Activated CD8-positive, alpha-beta T cell treated with anti-CD3 and anti-CD28 coated beads for 36 hours (primary cell): ENCODE measurements at places on chromosomes 2 and 18. TPM values are rescaled to one million over a fixed set of nuclear protein-coding genes. Genes with fewer than 3 reads are reported as not detected.
A peak's percentile ranks its signal among the peaks of the same experiment; 100 is the strongest.

- no peak overlapping the region for H3K4me3 ChIP-seq
- H3K27ac ChIP-seq, result no peak overlapping the region
Observed at GRCh38 chr2:43007901-43008300, 215.5 kb upstream of the HAAO start.

- no peaks in the 10 kb centered on the region for H3K27me3 ChIP-seq
- peaks cover 1% of the 10 kb centered on the region for H3K36me3 ChIP-seq
- H3K4me3 ChIP-seq, result no peak overlapping the region
- no peak for DNase-seq
- no peak overlapping the region for H3K27ac ChIP-seq
Observed at GRCh38 chr2:42764901-42765300, 966 bp upstream of the OXER1 start.

GRCh38 chr2:144162652-144163051 lies 357.3 kb downstream of the ZEB2 start:
- peak; percentile 64 for DNase-seq

- no peaks in the 10 kb centered on the region for H3K27me3 ChIP-seq
- no peaks in the 10 kb centered on the region for H3K4me1 ChIP-seq
- no peaks in the 10 kb centered on the region for H3K36me3 ChIP-seq
Observed at GRCh38 chr18:66749030-66749429, 145.1 kb upstream of the CDH19 start.

DNA sequence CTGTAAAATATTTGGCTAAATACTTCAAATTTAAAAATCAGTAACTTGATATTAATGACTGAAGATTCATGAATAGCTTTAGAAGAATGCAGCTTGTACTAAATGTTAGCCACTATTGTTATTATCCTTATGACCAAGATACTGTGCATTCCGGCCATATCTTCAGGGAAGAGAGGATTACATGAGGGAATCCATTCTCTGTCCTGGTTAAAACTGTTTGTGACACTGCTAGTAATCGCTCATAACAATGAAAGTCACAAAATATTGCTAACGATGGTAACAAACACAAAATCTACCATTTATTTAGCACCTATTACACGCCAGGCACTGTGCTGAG lies 217.7 kb downstream of the PRKCE start:
- H3K36me3 ChIP-seq, result no peaks in the 10 kb centered on the region
- H3K27ac ChIP-seq, result no peak overlapping the region
- H3K4me1 ChIP-seq, result peaks cover 5% of the 10 kb centered on the region
- no peak overlapping the region for H3K4me3 ChIP-seq
- no peaks in the 10 kb centered on the region for H3K27me3 ChIP-seq
- no peak for DNase-seq

DNA sequence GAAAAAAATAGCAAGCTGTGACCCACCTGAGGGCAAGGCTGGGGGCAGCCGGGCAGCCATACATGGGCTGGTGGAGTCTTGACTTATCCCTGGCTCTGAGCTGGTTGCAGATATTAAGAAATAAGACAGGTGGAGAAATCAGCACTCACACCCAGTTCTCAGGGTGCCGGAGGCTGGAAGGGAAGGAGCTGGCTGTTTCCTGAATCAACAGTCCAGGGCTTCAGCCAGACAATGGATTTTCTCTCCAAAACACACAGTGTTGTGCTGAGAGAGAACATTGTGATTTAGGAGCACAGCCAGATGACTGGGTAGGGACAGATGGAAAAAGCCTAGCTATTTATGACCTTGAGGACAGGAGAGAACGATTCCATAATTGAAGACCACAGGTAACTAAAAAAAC lies 208.8 kb downstream of the LDLRAD4 start:
- no peak overlapping the region for H3K4me3 ChIP-seq
- H3K27me3 ChIP-seq, result no peaks in the 10 kb centered on the region
- peaks cover 25% of the 10 kb centered on the region for H3K4me1 ChIP-seq
- no peak overlapping the region for H3K27ac ChIP-seq

The LTBP1 gene
- 0.18 TPM for total RNA-seq

The LRRC30 gene
- not detected for total RNA-seq

The NPPC gene
- total RNA-seq, result 3.5 TPM

The E2F6 gene
- 10.5 TPM for total RNA-seq

The IGFBP5 gene
- not detected for total RNA-seq
